ENCODE measurements at places on chromosomes 4 and X.

DNA sequence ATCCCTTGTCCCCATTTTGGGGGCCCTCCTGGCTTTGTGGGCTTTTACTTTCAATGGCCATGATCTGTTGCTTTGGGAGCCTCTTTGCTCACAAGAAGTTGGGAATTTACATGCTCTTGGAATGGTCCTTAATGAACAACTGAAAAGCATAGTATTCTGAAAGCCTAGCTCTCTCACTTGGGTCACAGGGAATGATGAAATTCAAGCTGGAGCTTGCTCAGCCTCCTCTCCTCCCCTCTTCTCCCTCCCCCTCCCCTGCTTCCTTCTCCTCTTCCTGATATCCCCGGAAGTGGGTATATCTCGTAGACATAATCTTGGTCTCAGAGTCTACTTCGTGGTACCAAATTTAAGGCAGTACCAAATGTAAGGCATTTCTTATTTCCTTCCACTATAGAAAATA lies 400.6 kb upstream of the NR3C2 start:
- DNase-seq, result no peak

DNA sequence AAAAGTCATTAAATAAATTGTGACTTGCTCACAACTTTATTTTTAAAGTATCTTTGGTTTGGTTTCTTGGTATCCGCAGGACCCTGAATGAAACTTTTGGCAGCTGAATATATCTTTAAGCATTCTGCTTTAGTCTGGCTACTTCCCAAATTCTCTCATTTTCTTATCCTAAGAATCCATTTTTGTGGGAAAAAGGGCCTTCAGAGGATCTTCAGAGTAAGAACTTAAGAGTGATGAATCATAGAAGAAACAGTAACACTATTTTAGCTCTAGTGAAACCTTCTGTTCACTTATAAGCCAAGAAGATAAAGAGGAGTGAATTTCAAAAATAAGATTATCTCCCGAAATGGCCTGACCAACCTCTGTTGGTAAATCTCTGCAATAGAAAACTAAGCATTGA lies 540.6 kb upstream of the MAGEB18 start:
- DNase-seq, result no peak

DNA sequence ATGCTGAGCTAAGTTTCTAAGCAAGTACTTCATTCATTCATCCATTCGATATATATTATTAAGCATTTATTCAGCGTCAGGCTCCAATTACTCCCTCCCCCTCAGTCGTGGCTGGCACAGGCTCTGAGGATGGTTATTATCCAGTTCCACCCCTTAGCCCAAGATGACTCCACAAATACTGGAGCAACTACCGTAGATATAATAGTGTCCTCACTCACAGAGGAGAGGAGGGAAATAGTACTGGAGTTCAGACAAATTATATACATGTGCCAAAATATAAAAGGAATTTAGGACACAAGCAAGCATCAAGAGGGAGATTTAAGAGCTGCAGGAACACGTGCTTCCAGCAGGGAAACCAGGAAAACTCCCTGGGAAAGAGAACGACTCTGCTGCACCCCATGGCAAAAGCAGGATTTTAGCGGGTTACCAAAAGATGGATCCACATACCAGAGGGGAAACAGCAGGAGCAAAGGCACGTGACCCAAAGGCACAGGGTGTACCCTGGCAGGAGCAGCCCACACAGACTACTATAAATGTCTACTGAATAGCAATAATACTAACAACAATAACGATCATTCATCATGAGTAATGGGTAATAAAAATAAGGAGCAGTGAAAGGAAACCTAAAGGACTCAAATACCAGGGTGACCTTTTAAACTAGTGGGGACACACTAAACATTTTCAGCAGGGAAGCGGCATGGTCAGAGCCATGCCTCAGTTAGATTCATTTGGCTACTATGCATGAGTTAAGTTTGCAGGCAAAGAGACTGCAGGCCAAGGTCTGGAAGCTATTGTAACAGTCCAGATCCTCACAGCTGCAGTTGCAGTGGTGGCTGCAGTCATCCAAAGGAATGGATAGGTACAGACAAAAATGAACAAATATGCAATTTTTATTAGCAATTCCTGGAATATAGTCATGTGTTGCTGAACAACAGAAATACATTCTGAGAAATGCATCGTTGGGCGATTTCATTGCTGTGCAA lies 153.7 kb downstream of the APBB2 start:
- DNase-seq, result no peak

DNA sequence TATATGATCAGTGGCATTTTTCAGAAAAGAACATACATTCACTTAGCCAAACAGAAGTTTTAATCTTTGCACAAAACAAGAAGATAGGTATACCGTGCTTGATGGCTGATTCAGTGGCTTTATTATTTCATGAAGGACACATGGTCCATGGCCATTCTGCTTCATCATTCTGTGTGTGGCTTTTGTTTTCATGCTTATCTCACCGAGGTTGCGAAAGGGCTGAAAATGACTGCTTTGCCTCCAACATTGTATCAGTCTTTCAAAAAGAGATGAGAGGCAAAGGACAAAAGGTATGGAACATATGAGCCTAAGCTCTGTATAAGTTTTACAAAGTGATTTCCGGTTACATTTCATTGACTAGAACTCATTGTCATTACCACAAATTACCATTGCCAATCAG lies 541.1 kb downstream of the RAB28 start:
- no peak for DNase-seq

GRCh38 chrX:68286076-68286475 lies 147.2 kb downstream of the OPHN1 start:
- DNase-seq, result no peak

GRCh38 chr4:69589884-69590283 lies 49.6 kb downstream of the UGT2A2 start:
- no peak for DNase-seq
